Lung microvascular endothelial cell (primary cell): ENCODE measurements at places on chromosomes 3 and 15. TPM values are rescaled to one million over a fixed set of nuclear protein-coding genes. Genes with fewer than 3 reads are reported as not detected.

DNA sequence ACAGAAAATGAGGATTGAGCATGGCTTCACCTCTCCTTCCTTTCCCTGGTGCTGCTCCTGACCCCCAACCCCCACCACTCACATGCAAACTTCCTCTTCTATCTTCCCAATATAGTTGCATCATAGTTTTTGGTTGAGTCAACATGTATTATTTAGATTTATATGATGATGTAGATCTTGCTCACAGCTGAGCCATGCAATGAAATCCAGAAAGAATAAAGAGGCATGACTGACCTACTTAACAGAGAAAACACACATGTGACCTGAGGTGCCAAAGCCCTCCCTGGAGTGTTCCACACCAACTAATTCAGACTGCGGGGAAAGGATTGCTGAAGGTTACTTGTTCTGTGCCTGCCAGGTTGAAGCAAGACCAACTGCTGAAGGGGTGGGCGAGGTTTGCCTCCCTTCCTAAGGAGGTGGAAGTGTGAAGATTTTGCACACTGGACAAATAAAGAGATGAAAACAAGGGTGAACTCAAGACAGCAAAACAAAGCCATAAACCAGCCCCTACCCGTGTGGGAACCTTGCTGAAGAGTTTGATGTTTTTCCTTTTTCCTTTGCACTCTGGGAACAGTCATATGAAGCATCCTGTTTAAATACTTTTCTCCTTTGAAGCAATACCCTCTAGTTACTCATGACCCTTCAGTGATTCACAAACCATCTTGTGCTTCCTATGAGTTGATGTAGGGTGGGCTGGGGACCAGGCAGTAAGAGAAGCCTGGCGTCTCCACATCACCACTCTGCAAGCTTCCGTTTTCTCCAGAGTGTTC, 155.2 kb upstream of the UBE2E1 start:
- DNase-seq: peak; percentile 92

DNA sequence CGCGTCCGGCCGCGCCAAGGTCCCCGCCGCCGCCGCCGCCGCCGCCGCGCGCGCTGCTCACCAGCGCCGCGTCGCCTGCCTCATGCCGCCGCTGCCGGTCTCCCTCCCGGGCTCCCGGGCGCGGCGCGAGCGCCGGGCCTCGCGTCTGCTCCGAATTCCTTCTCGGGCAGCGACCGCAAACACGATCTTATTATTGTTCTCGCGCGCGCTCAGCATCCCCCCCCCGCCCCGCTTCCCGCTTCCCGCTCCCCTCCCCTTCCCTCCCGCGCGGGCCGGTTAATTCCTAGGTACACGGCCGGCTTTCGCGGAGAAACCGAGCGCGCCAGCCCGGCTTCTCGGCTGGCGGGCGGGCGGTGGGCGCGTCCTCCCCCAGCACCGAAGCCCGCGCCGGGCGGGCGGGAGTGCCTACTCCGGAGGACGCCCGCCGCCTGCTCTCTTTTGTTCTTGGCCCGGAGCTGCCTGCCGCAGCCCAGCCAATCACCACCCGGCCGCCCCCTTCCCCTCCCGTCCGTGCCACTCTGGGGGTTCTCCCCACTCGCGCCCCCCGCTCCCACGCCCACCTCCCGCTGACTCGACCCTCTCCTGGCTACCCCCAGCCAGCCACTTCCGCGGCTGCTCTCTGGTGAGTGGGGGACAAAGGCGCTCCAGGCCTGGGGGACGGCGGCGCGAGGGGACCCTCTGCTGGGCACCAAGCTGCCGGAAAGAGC, at the start of gene HDGFL3:
Gene HDGFL3 (minus strand): TSS at position 164 of the 707 bp plus-strand sequence. CDS start 409 bp downstream, outside the sequence.
- peak; percentile 68 for DNase-seq

DNA sequence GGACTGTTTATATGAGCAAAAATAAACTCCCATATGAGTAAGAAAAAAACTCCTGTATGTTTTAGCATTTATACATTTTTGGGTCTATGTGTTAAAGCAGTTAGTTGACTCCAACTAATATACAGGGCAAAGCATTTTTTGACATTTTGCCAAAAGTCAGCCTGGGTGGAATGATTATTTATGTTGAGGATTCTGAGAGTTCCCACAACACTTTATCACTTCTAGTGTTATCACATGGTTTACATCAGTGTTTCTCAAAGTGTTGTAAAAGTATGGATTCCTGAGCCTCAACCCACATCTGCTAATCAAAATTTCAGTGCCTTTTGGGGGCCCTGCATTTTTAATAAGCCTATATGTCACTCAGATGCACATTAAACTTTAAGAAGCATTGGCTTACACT, 337.3 kb upstream of the WNT5A start:
- no peak for DNase-seq

- DNase-seq: no peak
Observed at GRCh38 chr3:66404197-66404596, 96.6 kb downstream of the LRIG1 start.

- peak; percentile 77 for DNase-seq
Observed at GRCh38 chr3:192851821-192852372, 65.8 kb downstream of the MB21D2 start.

- no peak for DNase-seq
Observed at GRCh38 chr3:151091685-151092345, 6.4 kb downstream of the MED12L start.

GRCh38 chr15:70870051-70870450, 16.1 kb upstream of the LARP6 start:
- DNase-seq: no peak

GRCh38 chr15:95035106-95035505, 803.7 kb downstream of the MCTP2 start:
- no peak for DNase-seq

- no peak for DNase-seq
Observed at GRCh38 chr15:48411971-48412591, 80.9 kb downstream of the DUT start.

GRCh38 chr3:126153695-126154360, 26.6 kb downstream of the ALDH1L1 start:
- no peak for DNase-seq

- peak; percentile 46 for DNase-seq
Observed at GRCh38 chr15:89167267-89168176, 53.9 kb downstream of the RLBP1 start.

GRCh38 chr15:75107908-75108838, 84.8 kb downstream of the PPCDC start:
- DNase-seq: peak; percentile 89

- no peak for DNase-seq
Observed at GRCh38 chr3:181860235-181860634, 148.5 kb downstream of the SOX2 start.

- DNase-seq: peak; percentile 4
Observed at GRCh38 chr3:150062492-150062891, 91.8 kb upstream of the PFN2 start.

Gene EXD1
- total RNA-seq: not detected in 2 replicates

Gene LSAMP
- not detected in 2 replicates for total RNA-seq

Gene RTP1
- not detected in 2 replicates for total RNA-seq

Gene ABI3BP
- total RNA-seq: 6.3 and 7.7 TPM in 2 replicates
